Putamen (tissue), 1 donor: ENCODE measurements at places on chromosomes 12 and 14.

DNA sequence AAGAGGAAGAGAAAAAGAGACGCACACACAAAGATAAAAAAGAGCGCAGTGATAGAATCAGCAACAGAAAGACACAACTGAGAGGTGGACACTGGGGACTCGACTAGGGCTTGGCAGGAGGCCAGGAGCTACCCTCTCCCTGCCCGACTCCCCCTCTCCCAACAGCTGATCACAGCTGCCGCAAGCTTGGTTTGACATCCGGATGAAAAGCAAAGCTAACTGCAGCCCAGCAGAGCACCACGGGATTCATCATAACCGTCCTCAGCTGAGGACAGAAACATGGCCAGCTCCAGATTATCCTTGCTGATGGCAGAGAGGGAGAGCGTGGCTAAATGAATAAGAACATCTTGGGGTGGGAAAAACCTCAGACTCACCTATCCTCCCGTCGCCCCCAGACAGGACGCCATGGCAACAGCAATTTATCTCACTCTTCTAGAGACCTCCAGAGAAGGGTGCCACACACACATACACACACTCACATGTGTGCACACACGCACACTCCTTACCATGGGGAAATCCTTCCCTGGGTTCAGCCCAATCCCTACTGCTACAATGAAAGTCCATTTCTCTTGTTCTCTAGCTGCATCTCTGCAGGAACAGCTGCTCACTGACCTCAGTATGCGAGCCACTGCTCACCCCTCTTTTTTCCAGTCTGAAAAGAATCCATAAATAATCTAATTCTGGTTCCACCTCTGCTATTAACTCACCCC lies 135.3 kb downstream of the NTF3 start:
- no peak for DNase-seq

DNA sequence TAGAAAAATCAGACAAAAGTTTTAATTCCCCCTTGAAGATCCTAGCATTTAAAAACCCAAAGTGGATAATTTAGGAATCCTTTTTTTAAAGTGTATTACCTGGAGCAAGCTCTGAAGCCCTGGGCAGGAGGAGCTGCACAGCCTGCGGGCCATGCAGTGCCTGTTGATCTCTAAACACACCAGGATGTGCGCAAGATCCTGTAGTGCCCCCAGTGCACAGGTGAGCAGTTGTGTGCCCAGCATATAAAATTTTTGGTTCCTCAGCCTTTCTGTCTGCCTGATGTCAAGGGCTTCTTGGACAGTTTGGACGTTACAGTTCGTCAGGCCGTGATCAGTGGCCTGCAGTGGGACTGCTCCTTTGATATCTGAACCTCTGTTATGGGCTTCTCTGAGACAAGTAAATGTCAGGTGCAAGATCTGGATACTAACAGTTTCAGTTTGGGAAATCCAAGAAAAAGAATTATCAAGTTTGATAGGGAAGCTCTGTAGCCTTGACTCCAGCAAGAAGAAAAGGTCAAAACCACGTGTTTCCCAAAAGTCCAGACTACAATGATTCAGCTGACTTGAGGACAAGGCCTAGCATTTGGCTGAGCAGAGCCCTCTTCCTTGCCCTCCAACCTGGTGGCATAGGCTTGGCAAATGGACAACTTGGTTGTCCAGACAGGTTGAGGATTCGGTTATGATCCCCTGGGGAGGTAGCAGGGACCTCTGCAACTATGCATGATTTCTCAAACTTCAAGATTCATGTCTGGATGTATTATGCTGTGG lies 1.0 kb downstream of the ATXN7L3B start:
- no peak for DNase-seq

DNA sequence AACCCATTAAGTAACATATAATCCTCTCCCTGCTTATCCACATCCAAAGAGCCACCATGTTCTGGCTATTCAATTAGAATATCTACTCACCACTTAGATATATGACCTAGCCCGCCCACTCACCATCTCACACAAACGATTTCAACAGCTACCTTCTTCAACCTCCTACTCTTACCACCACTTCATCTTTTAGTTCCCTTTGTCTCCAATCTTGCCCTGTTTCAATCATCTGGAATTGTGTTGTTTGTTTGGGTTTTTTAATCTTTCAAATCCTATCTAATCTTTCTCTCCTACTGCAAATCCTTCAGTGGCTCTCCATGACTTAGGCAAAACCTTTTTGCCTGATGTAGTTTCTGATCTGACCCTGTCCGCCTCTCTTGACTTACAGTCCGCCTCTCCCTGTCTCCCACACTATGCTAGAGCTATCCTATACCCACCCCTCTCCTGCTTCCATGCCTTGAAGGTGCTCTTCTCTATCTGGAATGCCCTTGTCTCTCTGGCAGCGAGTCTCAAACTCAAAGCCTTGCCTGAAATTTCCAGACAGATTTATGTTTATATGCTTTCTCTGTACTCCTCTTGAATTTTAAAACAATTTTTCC lies 161.0 kb upstream of the CRY1 start:
- no peak for DNase-seq

DNA sequence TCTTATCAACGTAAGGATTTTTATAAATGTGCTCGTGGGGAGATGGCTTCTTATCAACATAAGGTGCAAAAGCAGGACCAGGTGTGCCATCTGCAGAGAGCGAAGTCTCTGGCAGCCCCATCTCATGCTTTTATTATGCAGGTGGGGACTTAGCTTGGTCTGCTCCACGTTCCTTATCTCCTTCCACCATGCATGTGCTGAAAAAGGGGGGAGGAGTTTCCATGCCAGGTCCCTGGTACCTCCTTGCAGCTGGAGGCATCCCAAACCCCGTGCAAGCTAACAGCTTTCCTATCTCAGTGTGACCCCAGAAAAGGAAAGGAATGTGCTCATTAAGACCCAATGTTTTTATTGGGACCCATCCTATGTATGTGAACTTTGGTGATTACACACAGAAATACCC lies 608.5 kb downstream of the TMEM121 start:
- no peak for DNase-seq
